ENCODE measurements at places on chromosomes 1 and 21.

DNA sequence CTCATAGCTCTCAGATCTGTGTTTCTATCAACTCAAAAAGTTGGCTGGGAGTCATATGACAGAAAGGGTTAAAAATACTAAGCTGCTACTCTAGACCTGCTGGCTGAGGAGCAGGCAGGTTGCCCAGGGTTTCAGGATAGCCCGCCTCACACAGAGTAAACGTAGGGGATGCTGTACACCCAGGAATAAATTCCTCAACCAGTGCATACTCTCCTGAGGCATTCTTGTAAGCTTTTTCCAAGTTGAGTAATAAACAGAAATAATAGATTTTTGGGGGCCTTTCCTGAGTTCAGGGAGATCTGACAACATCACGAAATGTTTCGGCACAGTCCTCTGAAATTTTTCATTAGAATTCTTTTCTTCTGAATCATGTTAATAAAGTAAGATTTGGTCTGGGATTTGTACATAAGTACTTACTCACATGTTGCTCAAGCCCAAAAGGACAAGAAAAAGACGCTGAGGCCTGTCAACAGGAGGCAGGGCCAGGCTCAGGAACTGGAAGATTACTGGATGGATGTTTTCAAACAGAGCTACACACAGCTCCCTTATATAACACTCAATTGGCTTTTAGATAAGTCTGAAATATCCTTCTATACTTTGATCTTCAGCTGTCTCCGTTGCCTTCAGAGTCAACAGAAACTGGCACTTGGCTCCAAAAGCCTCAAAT lies 41.0 kb downstream of the TGFBR3 start:
- DNase-seq = no peak

DNA sequence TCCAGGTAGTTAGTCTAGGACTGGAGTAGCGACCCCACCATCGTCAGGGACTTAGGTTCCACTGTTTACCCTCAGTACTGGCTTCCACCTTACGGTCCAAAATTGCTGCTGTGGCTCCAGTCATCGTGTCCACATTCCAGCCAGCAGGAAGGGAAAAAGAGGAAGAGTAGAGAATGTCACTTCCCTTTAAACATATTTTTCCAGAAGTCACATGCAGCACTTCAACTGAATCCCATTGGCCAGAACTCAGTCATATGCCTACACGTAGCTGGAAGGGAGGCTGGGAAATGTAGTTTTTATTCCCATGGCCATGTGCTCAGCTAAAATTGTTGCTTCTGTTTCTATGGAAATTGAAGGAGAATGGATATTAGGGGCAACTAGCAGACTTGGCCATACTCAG lies 84.1 kb upstream of the SELENON start:
- no peak for DNase-seq

GRCh38 chr1:5887349-5887970 lies 104.8 kb downstream of the NPHP4 start:
- DNase-seq = no peak

DNA sequence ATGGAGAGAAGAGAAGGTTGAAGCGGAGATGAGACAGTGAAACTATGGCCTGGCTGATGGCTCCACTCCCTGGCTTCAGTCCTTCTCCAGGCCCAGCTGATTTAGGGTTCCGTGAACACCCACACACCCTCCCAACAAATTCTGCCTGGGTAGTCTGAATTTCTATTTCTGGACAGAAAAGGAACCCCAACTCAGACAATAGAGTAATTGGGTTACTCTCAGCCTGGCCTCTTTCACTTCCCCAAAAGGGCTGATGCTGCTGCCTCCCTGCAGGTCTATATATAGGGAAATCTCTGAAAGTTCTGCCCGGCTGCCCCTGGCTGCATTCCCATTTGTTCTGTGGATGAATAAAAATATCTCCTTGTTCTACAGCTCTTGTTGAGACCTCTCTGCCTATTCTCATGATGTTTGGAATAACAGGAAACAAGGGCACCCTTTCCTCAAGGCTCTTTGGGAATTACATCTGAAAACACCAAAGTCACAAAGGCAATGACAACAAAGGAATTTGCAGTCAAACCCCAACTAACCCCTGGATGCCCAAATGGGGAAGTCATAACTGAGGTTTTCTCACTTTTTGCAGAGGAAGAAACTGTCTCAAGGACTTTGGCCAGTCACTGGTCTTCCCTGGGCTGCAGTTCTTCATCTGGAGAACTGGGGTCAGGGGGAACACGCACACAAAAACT lies 11.4 kb upstream of the ZSCAN20 start:
- DNase-seq = peak; percentile 44

DNA sequence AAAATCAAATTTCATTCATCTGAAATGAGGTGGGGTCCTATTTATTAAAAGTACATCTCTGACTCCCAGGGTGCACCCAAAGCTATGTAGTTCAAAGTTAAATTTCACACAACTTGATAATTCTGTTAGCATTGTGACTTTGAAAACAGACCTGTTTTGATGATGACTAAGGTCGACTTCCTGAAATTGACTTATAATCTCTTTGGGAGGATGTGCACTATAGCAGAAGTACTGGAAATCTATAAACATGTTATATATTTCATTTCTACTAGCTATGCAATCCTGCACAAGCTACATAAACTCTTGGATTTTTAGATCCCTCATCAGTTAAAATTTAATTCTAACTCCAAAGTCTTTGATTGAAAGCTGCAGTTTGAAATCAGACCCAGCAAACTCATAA lies 507.6 kb downstream of the NEGR1 start:
- DNase-seq = no peak

DNA sequence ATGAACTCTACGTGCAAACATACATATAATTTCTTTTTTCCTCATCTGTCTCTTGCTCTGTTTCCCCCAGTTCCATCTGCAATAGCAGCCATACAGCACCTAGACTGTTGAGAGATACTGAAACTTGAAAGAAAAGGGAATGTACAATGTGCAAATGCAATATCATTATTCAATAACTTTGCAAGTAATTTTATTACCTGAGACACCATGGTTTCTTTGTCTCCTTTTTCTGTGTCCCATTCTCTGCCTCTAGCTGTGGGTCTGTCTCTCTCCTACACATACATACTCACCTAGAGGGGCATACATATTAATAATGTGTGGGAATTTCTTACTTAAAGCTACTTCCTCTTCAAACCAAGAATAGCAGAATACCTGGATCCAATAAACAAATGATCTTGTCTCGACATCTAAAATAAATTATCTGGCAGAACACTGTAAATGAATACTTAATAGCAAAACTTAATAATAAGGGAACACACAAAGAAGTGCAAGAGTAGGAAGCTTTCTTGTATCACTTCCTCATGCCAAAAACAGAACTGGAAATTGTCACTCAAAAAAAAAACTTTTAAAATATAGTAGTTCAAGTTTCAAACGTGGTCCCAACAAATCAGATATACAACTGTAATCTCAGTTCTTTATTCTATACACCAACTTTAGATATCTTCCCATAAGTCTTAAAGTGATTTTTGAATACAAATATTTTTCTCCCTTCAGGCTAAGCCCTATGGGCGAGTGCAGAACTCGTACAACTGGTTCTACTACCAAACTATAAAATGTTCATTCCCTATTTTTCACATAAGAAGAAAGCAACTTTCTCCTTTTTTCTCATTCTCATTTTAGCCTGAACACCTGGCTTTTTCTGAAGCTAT lies 194.6 kb downstream of the NRIP1 start:
- DNase-seq = peak; percentile 30
